ENCODE measurements at places on chromosomes 3 and 15.

- DNase-seq, result no peak
Observed at GRCh38 chr3:19668163-19668562, 265.9 kb downstream of the EFHB start.

DNA sequence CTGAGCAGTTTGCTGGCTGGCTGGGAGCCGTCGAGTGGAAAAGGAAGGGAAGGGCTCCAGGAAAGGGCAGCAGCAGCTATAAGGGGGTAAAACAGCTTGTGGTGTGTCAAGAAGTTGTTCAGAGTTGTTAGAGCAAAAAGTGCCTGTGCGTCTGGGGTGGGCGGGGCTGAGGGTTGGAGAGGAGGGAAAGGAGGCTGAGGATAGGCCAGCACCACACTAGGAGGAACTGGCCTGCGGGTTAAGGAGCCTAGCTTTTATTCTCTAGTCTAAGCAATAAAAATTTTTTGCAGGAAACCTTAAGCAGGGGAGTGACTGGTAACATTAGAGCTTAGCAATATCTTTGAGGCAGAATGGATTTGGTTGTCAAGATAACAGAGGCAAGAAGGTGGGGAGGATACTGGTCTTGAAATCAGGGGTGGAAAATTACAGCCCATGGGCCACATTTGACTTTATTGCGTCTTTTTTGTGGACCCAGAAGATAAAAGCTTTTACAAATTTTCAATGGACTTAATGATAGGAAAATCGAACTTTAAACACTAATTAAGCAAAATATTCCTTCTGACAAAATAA is 134.5 kb upstream of the AADACL2 start:
- DNase-seq, result no peak

GRCh38 chr3:20478436-20478835 is 292.4 kb upstream of the SGO1 start:
- DNase-seq, result no peak

DNA sequence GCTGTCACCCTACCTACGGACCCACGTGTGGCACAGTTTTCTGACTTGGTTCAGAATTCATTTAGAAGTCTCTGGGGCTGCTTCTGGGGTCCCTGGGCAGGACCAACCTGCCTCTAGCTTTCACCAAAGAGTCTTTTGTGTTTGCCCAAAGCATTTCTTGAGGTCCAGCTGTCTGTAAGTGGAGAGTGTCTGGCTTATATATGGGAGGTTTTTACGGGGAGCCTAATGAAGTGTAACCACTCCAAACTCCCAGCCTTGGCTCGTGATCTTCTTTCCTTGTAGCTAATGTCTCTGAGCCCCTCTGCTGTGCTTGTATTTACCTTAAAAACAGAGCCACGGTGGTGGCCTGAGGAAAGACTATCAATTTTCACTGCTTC is 109.0 kb upstream of the CTDSPL start:
- no peak for DNase-seq

GRCh38 chr3:187949093-187949820 is 204.0 kb upstream of the BCL6 start:
- DNase-seq, result no peak

DNA sequence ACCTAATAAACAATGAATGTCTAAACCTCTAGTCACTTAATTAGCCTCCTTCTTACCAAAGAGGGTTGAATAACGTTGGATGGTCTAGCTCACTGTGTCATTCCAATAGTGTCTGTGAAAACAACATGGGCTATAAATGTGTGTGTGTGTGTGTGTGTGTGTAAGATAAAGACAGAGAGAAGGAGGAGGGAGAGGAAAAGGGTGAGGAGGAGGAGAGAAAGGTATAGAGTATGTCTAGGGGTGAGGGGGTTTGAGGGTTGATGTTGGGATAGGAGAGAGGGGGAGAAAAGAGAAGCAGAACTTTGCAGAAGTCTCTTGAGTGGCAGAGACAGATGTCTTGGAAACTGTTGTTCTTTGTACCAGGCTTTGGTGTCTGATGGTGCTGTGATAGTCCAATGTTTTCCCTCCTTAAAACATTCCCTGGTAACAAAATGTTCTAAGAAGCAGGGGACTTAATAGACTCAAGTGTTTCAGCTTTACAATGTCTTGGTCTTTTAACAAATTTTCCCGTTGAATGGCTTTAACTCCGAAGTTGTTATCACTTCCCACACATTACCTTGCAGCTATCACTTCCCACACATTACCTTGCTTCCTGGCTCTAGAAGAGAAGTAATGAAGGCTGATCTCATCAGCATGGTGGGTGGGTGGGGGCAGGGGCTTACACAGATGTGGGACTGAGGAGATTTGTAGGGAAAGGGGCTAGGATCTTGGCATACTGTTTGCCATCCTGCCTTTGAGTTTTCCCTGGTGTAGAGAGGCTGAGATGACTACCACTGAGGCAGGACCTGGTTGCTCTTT is 57.8 kb upstream of the ETV5 start:
- DNase-seq, result no peak

DNA sequence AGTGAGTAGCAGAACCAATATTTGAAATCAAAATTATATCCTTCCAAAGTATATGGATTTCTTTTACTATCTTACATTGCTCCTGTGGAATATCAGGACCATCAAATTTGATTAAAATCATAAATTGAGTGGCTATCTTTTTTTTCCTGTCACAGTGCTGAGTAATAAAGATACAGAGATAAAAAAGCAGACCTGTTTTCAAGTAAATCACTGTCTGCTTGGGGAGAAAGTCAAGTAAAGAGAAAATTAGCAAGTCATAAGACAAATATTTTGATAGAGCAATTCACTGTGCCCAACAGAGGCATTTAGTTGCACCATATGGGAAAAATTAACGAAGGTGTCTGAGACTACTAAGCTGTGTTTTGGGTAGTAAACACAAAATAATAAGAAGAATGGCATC is 933.7 kb downstream of the NTRK3 start:
- no peak for DNase-seq

GRCh38 chr3:12999147-13000140 is 73.8 kb downstream of the IQSEC1 start:
- DNase-seq, result no peak

Data from BE2C (cell line).